Posterior vena cava (tissue), 2 donors: ENCODE measurements at places on chromosomes 3 and 15. TPM values are rescaled to one million over a fixed set of nuclear protein-coding genes. Genes with fewer than 3 reads are reported as not detected.

DNA sequence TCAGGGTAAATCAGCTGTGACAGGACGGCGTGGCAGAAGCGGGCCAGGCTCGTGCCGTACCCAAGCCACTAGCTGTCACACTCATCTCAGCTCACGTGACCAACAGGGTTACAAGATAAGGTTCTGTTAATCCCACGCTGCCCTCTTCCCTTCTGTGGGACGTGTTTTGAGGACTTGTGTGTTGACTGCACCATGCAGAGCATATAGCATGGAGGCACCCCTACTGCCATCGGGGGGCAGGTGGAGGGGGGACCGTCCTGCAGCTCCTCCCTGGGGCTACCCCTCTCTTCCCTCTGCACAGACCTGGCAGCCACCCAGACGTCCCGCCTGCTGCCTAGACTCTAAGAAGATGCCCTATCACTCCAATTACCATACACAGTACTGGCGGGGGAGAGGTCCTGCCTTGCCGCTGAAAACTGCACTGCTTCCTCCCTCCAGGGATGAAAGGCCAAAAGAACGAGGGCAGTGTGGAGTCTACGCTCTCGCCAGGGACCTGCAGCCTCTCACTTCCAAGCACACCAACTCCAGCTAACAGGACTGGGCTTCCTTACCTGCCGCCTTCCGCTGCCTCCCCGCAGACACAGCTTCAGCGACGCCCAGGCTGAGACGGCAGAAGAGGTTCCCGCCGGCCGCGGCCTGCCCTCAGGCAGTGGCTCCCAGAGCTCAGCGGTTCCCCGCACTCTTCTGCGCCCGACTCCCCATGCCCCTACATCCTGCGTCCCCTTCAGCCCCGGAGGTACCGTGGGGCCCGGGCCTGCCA lies at the start of gene TNK2:
TSS of gene TNK2 (minus strand) at position 618 of the 760 bp plus-strand sequence. CDS start 19,963 bp downstream, outside the sequence.
- DNase-seq, result peak; percentile 84

The CPNE9 gene
- not detected for total RNA-seq

DNA sequence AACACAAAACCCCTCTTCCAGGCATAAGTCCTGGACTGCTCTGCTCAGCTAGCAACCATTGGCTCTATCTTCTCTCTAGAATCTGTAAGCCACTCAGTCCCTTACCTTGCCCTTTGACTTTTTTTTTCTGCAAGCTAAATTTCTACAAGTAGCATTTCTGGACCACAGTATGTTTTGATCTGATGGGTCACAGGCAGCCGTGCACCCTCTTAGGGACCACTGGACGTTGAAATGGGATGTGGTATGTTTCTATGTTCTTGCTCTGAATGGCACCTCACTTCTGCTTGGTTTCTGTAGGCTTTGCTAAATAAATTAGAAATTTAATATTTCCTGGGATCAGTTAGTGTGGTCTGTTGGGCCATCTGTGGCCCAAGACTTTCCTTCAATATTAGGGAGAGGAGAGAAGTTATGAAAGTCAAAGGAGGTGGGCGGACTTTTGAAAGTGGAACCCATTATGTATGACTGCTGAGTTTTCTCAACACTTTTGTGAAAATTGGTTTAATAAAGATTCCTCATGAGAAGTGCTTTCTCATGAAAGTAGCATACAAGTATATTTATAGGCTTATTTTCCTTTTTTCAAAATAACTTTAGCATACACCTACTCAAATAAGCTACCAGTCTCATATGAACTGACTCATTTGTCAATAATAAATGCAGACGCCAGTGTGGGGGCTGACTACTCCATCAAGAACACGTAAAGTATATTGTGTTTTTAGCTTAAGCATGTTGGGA lies 18.4 kb upstream of the TIPARP start:
- DNase-seq, result no peak

- DNase-seq, result no peak
These were observed 75.2 kb upstream of the ACKR4 start for GRCh38 chr3:132521901-132522300.
